ENCODE measurements at places on chromosomes 12 and 14.

- DNase-seq: no peak
These were observed 18.4 kb downstream of the EID3 start for GRCh38 chr12:104321949-104322348.

- peak; percentile 60 for DNase-seq
These were observed 52.4 kb upstream of the EIF5 start for GRCh38 chr14:103281496-103282231.

DNA sequence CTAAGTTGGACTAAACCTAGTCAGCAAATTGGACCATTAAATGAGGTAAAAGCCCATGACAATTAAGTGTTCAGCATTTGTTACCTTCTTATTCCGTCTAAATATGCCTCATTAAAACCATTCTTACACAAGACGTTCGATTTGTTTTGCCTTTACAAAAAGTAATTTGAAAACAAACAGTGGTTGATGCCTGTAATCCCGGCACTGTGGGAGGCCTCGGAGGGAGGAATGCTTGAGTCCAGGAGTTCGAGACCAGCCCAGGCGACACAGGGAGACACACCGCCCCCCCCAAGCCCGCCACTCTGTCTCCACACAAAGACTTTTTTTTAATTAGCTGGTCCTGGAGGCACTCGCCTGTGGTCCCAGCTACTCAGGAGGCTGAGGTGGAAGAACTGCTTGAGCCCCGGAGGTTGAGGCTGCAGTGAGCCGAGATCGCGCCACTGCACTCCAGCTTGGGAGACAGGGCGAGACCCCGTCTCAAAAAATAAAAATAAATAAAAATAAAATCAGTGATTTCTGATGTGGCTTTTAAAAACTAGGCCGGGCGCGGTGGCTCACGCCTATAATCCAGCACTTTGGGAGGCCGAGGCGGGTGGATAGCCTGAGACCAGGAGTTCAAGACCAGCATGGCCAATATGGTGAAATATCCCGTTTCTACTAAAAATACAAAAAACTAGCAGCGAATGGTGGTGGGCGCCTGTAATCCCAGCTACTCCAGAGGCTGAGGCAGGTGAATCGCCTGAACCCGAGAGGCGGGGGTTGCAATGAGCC lies 856 bp upstream of the EIF4B start:
- DNase-seq: no peak

GRCh38 chr12:89273525-89273924 lies 78.8 kb downstream of the DUSP6 start:
- no peak for DNase-seq

DNA sequence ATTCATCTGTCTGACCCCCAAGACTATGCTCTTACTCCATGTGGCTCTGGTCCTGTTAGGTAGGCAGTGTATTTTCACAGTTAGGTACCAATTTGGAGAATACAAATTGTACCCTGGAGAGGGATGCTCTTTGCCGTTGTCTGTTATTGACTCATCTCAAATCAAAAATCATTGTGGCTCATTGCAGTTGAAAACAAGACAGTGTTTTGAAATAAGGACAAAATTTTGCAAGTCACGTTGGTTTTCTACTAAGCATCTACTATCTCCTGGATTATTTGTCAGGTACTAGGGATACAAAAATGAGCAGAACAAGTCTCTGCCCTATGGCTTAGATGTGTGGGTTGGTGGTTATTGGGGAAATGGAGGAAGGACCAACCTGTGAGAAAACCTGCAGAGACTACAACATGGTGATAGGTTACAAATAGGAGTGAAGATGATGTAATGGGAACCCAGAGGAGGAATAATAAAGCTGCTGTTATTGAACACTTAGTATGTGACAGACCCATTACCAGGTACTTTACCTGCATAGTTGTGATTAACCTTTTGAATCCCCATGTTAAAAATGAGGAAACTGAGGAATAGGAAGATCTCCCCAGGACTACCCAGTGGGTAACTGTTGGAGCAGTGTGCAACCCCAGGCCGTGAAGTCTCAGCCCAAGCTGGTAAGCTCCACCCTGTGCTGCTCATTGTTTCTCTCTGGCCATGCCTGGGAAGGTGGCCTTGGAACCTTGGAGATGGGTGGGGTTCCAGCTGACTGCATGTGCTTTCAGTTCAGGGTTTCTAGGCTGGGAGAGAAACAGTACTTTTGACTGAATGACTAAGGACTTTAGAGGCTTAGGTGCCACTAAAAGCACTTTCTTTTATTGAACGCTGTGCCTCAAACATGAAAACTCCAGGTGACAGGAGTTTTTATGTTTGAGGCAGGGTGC lies 72.9 kb upstream of the SRSF5 start:
- no peak for DNase-seq

GRCh38 chr12:124717318-124717717 lies 146.3 kb downstream of the SCARB1 start:
- DNase-seq: no peak

DNA sequence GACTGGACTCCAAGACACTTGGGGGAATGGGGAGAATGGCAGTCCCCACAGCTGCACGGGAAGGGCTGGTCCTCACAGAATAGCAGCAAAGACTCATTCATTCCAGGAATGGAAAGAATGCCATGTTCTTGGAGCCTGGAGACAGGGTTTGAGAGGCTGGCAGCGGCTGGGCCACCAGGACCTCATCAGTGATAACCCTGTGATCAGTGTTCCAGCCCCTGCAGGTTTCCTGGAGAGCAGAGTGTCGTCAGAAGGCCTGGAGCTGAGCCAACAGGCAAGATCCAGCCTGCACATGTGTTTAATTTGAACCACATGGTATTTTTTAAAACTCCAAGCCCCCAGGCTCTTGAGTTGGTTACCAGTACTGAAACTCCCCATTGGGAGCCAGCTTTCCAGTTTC lies 11.3 kb downstream of the BDKRB1 start:
- DNase-seq: peak; percentile 92

DNA sequence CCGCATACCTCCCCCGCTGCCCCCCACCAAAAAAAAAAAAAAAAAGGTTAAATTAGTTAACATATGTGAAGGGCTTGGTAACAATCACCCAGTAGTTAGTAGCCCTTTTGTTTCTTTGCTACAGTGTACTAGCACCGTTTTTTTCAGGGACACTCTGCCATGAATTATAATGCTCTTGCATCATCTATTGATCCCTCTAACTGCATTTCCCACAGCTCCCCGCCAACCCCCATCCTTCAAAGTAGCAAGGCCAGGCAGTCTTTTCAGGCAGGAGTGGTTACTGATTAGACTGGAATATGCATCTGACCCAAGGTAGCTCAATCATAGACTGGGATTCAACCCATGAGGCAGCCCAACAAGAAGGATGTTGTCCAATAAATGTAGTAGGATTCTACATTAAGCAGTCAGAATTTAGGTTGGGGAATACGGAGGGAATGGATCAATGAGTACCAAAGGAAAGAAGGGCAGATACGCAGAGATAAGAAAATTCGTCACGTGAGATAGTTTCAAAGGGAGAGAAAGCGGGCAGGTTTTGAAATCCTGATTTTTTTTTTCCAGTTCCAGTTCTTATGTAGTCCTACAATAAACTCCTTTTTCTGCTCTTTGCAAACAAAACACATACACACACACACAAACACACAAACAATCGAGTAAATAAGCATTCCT lies 39.8 kb upstream of the CRACR2A start:
- DNase-seq: no peak
